ENCODE measurements at places on chromosomes 11 and 22.

DNA sequence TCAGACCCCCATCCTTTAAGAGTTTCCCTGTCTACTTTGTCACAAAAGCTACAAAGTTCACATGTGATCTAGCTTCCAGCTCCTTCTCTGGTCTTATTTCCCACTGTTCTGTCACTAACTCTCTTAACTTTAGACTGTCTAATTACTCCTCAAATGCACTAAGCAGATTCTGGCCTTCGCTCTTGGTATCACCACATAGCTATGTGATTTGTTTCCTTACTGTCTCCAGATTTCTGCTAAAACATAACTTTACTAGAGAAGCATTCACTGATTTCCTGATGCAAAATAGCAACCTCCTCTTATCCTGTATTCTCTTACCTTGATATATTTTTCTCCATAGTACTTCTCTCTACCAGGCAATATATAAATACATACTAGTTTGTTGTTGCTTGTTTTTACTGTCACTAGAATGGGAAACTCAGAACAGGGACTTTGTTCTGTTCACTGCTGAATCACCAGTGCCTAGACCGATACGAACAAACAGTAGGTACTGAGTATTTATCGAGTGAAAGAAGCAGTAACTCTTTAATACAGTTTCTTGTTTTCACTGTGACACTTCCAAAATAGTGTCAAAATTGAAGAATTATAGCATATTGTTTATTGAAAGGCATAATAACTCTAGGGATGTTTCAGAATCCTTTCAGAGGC lies 205.6 kb downstream of the DDX10 start:
- no peaks in the 10 kb centered on the region for H3K27me3 ChIP-seq
- DNase-seq = no peak
- no peaks in the 10 kb centered on the region for H3K4me1 ChIP-seq
- H3K27ac ChIP-seq = no peak overlapping the region

GRCh38 chr11:30423886-30424285 lies 101.0 kb downstream of the ARL14EP start:
- no peaks in the 10 kb centered on the region for H3K27me3 ChIP-seq
- DNase-seq = no peak
- no peaks in the 10 kb centered on the region for H3K4me1 ChIP-seq
- H3K36me3 ChIP-seq = no peaks in the 10 kb centered on the region
- no peak overlapping the region for H3K27ac ChIP-seq

- no peaks in the 10 kb centered on the region for H3K27me3 ChIP-seq
- H3K27ac ChIP-seq = no peak overlapping the region
- no peak overlapping the region for H3K4me3 ChIP-seq
- no peaks in the 10 kb centered on the region for H3K36me3 ChIP-seq
These were observed 457.0 kb downstream of the NTM start for GRCh38 chr11:131827430-131827829.

DNA sequence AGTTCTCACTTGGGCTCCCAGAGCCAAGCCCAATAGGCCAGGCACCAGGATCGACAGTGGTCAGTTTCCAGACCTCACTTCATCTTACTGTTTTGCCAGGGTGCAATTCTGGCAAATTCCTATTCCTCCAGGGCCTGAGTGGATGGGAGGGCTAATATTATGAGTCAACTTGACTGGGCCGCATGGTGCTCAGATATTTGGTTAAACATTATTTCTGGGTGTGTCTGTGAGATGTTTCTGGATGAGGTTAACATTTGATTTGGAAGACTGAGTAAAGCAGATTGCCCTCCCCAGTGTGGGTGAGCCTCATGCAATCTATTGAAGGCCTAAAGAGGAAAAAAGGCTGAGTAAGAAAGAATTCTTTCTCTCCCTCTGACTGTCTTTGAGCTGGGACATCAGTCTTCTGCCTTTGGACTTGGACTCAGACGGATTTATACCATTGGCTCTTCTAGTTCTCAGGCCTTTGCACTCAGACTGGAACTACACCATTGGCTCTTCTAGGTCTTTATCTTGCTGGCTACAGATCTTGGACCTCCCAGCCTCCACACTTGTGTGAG lies 132.9 kb upstream of the ZBED5 start:
- H3K4me3 ChIP-seq = no peak overlapping the region
- no peak for DNase-seq
- no peaks in the 10 kb centered on the region for H3K4me1 ChIP-seq
- H3K36me3 ChIP-seq = no peaks in the 10 kb centered on the region
- H3K27me3 ChIP-seq = no peaks in the 10 kb centered on the region

DNA sequence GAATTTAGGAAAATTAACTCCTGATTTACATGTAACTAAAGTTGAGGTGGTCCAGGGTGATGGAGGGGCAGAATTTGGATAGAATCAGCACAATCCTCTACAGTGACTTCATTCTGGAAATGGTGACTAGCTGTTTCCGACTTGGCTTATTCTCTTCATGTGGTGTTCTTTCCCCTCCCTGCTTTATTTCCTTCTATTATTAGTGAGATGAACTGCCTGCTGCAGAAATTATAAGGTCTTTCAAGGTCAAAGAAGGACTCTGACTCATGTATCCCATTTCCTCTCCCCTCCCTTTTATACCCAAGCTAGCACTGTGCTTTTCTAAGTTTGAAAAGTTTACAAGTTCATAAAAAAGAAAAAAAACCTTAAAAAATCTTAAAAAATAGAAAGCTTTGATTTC lies 12.2 kb upstream of the MRPL17 start:
- H3K27ac ChIP-seq = peak overlapping the region; percentile 59
- no peaks in the 10 kb centered on the region for H3K36me3 ChIP-seq
- no peaks in the 10 kb centered on the region for H3K27me3 ChIP-seq
- no peak overlapping the region for H3K4me3 ChIP-seq
- peaks cover 32% of the 10 kb centered on the region for H3K4me1 ChIP-seq
- DNase-seq = no peak

DNA sequence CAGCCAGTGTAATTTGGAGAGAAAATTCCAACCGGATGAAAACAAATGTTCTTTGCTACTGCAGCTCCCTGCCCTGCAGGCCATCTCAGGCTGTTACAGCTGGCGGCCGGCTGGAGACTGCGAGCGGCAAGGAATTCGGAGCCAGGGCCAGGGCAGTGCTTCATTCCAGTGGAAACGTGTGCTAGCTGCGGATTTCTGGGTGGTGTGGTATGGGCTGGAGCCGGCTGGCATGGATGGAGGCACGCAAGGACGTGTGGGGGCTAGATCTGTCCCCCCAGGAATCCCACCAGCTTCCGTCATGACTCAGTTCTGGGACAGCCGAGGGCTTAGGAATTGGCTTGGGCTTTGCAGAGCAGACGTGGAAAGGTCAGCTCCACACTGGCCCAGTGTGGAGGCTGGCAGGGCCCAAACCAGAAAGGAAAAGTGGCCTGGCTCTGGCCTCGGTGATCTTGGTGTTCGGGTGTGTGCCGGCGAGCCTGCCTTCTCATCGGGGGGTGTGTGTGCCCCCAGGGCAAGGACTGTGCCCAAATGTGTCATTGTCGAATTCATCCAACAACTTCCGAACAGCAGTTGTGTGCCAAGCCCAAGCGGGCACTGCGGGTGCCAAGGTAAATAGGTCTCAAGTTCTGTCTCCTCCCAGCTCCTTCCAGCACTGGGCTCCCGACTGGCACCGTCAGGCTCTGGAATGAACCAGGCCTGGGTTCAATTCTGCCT lies 48.1 kb upstream of the SHISAL1 start:
- peaks cover 4% of the 10 kb centered on the region for H3K27me3 ChIP-seq
- H3K4me3 ChIP-seq = no peak overlapping the region
- peak; percentile 51 for DNase-seq
- peaks cover 26% of the 10 kb centered on the region for H3K4me1 ChIP-seq
- no peak overlapping the region for H3K27ac ChIP-seq
- no peaks in the 10 kb centered on the region for H3K36me3 ChIP-seq

DNA sequence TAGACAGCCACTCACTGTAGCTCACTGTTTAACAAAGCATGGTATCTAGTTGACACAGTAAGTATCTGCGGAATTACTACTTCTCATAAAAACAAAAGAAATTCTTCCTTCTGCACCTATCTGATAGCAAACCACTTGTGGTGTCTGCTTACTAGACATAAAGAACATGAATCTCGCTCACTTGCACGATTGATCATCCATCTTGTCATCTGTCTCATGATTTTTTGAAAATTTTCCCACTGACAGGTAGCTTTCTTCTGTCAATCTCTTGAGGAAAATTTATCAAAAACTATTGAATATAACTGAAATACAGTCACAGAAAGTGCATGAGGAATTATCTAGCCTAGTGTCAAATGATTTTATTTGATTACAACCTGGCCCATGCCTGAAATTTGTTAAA lies 291.6 kb upstream of the ANO3 start:
- no peaks in the 10 kb centered on the region for H3K27me3 ChIP-seq
- no peaks in the 10 kb centered on the region for H3K4me1 ChIP-seq
- no peak overlapping the region for H3K27ac ChIP-seq
- no peak for DNase-seq

GRCh38 chr11:45085646-45086501 lies 60.6 kb upstream of the PRDM11 start:
- H3K4me3 ChIP-seq = no peak overlapping the region
- no peaks in the 10 kb centered on the region for H3K36me3 ChIP-seq
- no peak overlapping the region for H3K27ac ChIP-seq
- no peaks in the 10 kb centered on the region for H3K27me3 ChIP-seq
- no peak for DNase-seq
- peaks cover 39% of the 10 kb centered on the region for H3K4me1 ChIP-seq

- H3K4me3 ChIP-seq = no peak overlapping the region
- peaks cover under 1% of the 10 kb centered on the region for H3K4me1 ChIP-seq
- no peaks in the 10 kb centered on the region for H3K27me3 ChIP-seq
- peak overlapping the region; percentile 41 for H3K27ac ChIP-seq
These were observed 43.0 kb upstream of the KCNQ1OT1 start for GRCh38 chr11:2742611-2743426.

- no peak for DNase-seq
- H3K4me1 ChIP-seq = no peaks in the 10 kb centered on the region
- H3K27ac ChIP-seq = no peak overlapping the region
- H3K27me3 ChIP-seq = no peaks in the 10 kb centered on the region
- H3K36me3 ChIP-seq = peaks cover 91% of the 10 kb centered on the region
These were observed 10.1 kb downstream of the AIP start for GRCh38 chr11:67492801-67493547.

DNA sequence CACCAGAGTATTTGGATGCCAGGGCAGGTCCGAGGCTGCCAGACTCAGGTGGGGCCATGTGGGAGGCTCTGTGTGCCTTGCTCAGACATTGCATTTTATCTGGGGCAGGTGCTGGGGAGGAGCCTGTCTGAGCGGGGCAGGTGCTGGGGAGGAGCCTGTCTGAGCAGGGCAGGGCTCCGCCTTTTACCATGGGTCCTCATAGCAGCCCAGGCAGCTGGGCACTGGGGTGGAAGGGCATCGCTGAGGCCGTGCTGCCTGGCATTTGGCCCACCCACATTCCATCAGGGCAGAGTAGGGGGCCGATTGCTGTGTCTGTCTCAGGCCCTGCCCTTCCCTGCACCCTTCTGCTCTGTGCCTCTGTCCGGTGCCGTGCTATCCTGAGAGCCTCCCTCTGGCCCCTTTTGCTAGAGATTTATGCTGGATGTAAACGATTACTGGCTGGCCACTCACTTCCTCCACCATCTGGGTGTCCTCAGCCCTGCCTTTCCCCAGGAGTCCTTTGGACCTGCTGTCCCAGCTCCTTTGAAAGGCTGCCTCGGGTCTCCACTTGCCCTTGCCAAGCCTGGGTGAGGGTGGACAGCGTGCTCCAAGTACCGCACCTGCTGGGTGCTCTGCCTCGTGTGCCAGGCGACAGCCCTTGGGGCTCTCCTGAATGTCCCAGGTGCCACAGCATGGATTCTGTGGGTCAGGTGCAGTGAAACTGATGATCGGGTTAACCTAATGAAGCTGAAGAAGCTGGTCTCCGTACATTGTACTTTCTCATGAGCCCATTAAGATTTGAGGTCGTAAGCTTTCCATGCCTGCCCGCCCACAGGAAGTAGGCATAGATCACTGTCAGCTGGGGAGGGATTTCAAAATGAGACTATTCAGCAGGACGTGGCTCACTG lies 281.6 kb downstream of the TBC1D22A start:
- peaks cover 3% of the 10 kb centered on the region for H3K36me3 ChIP-seq
- DNase-seq = peak; percentile 47
- no peaks in the 10 kb centered on the region for H3K27me3 ChIP-seq

DNA sequence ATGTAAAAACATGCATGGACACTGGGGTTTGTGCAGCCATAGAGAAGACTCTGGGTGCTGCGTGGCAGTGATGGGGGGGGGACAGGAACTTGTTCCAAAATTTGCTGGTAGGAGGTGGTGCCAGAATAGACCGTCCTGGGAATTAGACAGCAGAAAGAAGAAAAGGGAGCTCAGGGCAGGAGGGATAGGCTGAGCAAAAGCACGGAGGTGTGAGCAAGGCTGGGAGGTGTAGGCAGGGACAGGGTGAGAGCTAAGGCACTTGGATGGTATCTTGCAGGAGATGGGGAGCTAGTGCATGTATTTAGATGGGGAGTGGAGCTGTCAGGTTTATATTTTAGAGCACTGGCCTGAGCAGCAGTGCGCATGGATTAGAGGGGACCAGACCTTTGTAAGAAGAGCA lies 53.8 kb downstream of the PKNOX2 start:
- H3K27me3 ChIP-seq = no peaks in the 10 kb centered on the region
- peaks cover 13% of the 10 kb centered on the region for H3K4me1 ChIP-seq
- DNase-seq = no peak
- no peak overlapping the region for H3K27ac ChIP-seq
- H3K4me3 ChIP-seq = no peak overlapping the region
- H3K36me3 ChIP-seq = no peaks in the 10 kb centered on the region

- no peak overlapping the region for H3K4me3 ChIP-seq
- H3K36me3 ChIP-seq = peaks cover 20% of the 10 kb centered on the region
- no peak for DNase-seq
- H3K27ac ChIP-seq = peak overlapping the region; percentile 53
These were observed 9.4 kb downstream of the LRRC75B start for GRCh38 chr22:24583221-24584165.

GRCh38 chr22:24686280-24686679 lies 83.3 kb downstream of the GGT1 start:
- no peak overlapping the region for H3K27ac ChIP-seq
- H3K4me1 ChIP-seq = no peaks in the 10 kb centered on the region
- DNase-seq = no peak
- H3K27me3 ChIP-seq = peaks cover 13% of the 10 kb centered on the region
- no peak overlapping the region for H3K4me3 ChIP-seq

- peaks cover 43% of the 10 kb centered on the region for H3K4me1 ChIP-seq
- no peaks in the 10 kb centered on the region for H3K27me3 ChIP-seq
- H3K4me3 ChIP-seq = peak overlapping the region; percentile 69
- no peaks in the 10 kb centered on the region for H3K36me3 ChIP-seq
- peak overlapping the region; percentile 94 for H3K27ac ChIP-seq
- DNase-seq = peak; percentile 79
These were observed 697 bp downstream of the RNF169 start for GRCh38 chr11:74749127-74749964.

Data from lower lobe of right lung (tissue), 2 donors.